ENCODE measurements at places on chromosomes 7 and 10.

DNA sequence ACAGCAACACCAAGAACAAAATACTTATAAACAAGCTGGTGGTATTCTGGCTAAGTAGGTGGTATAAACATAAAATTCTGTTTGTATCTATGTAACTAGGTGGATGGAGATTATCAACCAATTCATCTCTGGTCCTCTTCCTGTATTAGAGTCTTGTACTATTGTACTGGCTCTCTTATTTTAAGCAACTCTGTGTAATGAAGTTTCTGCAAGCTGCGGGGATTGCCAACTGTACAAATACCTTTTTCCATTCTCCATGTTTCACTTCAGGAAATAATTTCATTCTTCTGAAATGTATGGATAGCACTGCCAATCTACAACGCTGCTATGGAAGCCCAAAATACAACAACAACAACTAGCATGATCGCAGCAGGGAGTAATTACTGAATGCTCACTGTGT is 44.8 kb downstream of the JAZF1 start:
- DNase-seq: no peak

- DNase-seq: no peak
Measured at GRCh38 chr7:43117095-43117494, 4.6 kb downstream of the HECW1 start.

GRCh38 chr10:122213766-122214165 is 57.3 kb upstream of the BTBD16 start:
- no peak for DNase-seq

DNA sequence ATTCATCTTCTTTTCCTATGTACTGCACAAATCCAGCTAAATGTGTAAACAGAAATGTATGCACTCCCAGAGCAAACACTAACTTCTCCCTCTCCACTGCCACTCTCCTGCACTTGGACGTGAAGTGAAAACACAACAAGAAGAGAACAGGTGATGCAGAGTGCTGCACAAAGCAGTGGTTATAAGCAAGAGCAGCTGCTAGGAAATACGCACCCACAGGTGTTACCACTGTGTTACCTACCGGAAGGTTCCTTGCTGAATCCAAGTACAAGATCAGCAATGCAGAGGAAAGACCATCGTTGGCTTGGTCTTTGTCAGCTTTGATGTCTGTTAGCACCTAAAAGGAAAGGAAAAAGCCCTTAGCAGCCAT is 54.6 kb upstream of the NCAPG2 start:
- DNase-seq: peak; percentile 78

- DNase-seq: no peak
Measured at GRCh38 chr10:95550073-95550672, 11.0 kb downstream of the SORBS1 start.

- no peak for DNase-seq
Measured at GRCh38 chr7:75066521-75066920, 7.1 kb downstream of the RCC1L start.

DNA sequence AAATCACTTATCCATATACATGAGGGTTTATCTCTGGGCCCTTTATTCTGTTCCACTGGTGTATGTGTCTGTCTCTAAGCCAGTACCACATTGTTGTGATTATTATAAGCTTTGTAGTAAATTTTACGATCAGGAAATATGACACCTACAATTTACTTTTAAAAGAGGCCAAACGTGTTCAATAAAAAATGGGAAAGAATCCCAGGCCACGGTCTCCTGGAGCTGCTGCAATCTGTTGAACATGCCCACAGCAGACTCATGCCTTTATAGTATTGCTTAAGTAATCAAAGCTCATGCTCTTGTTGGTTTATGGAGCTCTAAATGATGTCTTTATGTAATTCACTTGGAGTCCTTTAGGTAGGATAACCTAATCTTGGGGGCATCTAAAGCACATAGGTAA is 273.0 kb downstream of the ZMYND11 start:
- no peak for DNase-seq

GRCh38 chr7:104552102-104552501 is 223.7 kb downstream of the LHFPL3 start:
- DNase-seq: no peak

GRCh38 chr7:67554986-67555385 is 558.4 kb downstream of the TYW1 start:
- DNase-seq: no peak

DNA sequence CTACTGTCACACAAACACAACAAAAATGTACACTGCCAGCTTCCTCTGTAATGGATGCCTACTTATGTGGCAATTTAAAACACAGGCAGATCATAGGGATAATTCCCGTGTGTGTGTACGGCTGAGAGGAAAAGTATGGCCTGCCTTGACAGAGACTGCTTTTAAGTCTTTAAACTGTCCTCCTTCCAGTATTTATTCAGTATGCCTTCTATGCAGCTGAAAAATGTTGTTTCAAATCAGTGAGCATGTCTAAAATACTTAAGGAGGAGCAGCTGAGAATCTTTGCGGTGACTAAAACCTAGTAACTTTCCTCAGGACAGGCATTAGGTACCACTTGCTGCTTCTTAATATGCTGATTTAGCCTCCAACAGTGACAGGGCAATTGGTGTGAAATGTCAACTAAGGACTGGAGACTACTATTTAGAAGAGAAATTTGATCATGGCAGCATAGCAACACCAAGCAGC is 126.3 kb downstream of the CACNA2D1 start:
- DNase-seq: no peak

- DNase-seq: no peak
Measured at GRCh38 chr10:64091897-64092296, 570.7 kb downstream of the REEP3 start.

DNA sequence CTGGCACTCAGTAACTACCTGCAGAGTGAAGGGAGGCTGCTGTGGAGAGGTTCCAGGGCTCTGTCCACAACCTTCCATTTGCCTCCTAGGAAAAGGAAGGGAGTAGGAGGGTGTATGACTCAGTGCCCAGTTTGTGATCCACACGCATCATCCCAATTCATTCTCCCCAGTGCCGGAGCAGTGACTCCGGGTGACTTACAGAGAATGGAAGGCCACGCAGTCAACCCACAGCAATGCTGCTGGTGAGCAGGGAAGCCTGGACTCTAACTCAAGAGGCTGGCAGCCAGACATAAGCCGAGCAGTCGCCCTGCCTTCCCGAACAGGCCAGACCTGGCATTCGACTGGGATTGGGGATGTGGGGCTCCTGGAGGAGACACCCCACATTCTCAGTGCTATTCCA is 139.9 kb downstream of the SH3PXD2A start:
- no peak for DNase-seq

GRCh38 chr7:144957998-144958397 is 122.1 kb upstream of the TPK1 start:
- no peak for DNase-seq

DNA sequence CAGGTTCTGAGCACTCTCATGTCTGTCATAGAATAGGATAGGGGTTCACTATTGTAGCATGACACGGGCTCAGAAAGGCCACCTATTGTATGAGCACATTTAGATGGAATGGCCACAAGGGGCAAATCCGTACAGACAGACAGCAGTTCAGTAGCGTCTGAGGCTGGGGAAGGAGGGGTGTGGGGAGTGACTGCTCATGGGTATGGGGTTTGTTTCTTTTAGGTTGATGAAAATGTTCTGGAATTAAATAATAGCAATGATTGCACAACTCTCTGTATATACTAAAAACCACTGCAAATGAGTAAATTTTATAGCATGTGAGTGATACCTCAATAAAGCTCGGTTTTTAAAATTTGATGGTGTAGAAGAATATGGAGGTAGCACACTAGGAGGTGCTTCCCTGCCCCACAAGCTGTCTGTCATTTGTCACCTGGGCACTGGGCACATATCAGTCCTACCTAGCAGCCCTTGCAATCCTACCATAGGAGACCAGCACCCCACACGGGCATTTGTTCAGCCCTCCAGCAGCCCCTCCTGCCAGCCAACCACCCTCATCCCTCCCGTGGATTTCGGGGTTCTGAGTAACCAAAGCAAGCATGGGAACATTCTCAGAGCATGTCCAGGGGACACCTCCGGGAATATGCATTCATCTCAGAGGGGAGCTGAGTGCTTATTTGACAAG is 35.2 kb downstream of the KCNMA1 start:
- no peak for DNase-seq

- DNase-seq: no peak
Measured at GRCh38 chr7:44077681-44078091, 4.6 kb downstream of the POLM start.

GRCh38 chr10:130472236-130472635 is 336.0 kb downstream of the GLRX3 start:
- DNase-seq: no peak

- DNase-seq: no peak
Measured at GRCh38 chr7:121442845-121443244, 46.7 kb upstream of the FAM3C start.

GRCh38 chr10:104119996-104120395 is 2.0 kb upstream of the SFR1 start:
- DNase-seq: no peak

GRCh38 chr10:118523775-118524174 is 71.7 kb downstream of the PRLHR start:
- DNase-seq: no peak

GRCh38 chr10:16996530-16996964 is 133.1 kb downstream of the CUBN start:
- DNase-seq: no peak

DNA sequence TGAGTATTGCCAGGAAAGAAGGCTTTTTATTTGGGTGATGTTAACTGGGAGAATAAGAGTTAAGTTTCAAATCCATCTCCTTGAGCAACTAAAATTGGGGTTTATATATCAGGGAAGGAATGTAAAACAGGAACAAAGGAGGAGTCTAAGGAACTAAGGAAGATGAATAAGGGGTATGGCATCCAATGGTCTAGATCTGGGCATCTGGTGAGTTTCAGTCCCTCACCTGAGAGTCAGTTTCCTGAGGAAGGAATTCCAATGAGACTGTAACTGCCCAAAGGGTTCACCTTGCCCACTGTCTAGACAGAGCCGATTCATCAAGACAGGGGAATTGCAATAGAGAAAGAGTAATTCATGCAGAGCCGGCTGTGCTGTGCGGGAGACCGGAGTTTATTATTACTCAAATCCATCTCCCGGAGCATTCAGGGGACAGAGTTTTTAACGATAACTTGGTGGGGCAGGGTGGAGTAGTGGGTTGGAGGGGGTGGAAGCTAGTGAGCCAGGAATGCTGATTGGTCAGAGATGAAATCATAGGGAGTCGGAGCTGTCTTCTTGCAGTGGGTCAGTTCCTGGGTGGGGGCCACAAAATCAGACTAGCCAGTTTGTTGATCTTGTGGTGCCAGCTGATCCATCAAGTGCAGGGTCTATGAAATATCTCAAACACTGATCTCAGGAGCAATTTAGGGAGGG is 188.3 kb upstream of the STK17A start:
- no peak for DNase-seq

DNA sequence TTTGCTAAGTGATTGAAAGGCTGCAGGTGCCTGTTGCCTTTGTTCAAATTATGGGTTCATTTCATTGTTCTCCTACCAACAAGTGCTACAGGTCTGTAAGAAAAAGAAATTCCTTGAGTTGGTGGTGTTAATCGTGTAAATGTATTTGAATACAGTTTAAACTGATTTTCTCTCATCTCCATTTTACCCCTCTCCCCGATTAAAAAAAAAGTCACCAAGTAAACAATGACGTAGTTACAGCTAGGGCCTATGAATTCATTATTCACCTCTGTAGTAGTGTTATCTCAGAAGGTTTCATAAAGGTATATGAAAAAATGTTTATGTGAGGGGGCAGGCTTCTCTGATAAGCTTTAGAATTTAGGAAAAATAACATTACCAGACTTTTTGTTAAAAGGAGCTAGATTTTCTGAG is 1.1 kb downstream of the REEP3 start:
- peak; percentile 68 for DNase-seq

GRCh38 chr7:100572949-100573675 is 588 bp downstream of the SAP25 start:
- DNase-seq: no peak

DNA sequence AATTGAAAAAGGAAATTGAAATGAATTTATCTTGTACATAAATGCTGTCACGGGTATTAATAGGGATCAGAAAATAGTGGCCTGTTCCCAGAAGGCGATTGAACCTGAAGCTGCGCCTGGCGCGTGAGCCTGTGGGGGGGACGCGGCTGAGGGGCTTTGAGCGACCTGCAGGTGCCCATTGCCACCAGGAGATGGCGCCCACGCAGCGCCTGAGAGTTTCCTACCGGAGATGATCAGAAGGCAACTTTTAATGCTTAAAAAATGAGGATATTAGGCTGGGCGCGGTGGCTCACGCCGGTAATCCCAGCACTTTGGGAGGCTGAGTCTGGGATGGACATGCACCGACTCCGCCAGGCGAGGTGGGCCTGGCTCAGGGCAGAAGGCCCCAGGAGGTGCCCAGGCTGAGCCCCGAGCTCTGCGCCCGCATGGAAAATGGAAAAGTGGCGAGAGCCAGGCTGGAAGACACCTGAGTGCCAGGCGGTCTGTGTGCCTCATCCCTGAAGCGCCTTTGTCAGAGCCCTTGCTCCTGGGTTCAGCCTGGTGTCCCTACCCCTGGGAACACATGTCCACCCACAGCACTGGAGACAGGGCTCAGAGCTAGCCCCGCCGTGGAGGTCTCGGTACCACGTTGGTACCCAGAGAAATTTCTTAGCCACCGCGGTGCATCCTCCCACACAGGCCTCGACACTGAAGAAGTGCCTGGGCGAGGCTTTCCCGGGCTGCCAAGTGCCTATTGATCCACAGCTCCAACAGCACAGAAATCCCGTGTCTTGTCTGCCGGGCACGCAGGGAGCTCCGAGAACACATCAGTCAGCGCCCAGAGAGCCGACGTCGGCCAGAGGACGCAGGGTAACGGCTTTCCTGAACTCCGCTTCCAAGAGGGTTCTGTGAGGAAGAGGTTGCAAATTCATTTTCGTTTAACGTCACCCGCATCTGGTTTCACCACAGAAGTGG is 117.4 kb downstream of the INPP5A start:
- peak; percentile 3 for DNase-seq

DNA sequence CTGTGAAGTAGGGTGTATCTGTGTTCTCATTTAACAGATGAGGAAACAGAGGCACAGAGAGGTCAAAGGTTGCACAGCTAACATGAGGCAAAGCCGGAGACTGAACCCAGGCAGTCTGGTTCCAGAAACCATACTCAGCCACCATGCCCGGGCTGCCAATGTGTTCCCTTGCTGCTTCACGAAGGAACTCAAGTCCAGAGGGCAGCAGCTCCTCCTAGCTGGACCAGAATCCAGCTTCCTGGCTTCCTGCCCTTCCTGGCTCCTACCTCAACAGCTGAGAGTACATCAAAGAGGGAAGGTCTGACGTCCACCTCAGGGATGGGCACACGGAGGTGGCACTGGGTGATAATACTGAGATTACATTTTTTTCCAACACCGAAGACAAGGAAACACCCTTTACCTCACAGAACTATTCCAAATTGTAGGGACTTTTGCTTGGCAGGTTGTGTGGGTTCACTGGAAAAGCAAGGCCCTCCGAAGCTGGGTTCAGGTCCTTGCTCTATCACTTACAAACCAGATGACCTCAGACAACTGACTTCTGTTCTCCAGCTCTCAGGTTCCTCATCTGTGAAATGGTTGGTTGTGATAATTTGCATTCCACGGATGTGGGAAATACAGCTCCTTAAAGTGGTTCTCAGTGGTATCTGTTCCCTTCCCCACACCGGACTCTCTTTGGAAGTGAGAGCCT is 154.1 kb upstream of the ZMIZ1 start:
- no peak for DNase-seq

GRCh38 chr7:42189535-42189934 is 47.5 kb downstream of the GLI3 start:
- no peak for DNase-seq

All from NCI-H774 (cell line).